HL-60 (cell line): ENCODE measurements at places on chromosomes 1 and 21.
A peak's percentile ranks its signal among the peaks of the same experiment; 100 is the strongest.

DNA sequence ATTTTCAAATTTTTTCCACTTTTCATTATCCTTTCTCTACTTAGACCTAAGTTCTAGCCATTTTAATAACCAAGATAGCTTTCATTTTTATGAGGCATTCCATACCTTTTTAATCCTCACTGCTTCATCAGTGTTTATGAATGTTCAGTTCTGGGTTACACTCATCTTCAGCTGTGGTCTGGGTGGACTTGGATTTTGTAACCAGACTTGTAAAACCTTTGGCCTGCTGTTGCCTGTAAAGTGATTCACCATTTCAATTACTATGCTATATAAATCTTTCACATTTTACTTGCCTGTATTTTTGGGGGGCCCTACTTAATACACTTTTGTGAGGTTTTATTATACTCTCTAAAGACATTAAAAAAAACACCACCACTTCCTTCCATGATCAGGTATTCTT is 46.2 kb downstream of the USP25 start:
- DNase-seq = no peak

DNA sequence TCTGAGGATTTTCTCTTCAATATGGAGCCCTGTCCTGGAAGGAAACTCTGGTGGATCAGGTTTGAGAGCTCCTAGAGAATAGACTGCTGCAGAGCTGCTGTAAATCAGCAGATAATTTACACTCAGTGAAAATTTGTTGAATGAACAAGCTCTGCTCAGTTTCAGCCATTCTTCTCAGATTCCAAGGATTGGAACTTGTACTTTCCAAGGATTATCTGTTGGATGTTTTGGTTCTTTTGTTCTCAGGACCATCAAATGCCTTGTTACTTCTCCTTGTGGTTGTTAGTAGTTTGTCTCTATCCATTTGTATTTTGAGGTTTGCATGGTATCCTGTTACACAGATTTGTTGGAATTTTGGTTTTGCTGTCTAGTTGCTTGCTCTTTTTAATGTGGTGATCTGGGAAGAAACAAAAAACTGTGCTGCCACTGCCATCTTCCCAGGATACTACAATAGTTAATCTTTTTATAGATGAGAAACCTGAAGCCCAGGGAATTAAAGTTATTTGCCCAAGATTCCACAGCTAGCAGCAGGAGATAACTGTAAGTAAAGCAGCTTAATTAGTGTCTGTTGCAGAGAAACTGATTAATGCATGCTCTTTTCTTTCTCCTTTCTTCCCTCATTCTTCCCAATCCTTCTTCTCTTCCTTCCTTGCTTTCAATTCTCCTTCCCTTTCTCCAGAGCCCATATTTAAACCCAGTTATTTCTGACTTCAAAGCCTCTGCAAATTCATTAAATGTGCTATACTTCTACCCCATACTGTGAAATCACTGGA is 21.7 kb upstream of the KIFAP3 start:
- no peak for DNase-seq

DNA sequence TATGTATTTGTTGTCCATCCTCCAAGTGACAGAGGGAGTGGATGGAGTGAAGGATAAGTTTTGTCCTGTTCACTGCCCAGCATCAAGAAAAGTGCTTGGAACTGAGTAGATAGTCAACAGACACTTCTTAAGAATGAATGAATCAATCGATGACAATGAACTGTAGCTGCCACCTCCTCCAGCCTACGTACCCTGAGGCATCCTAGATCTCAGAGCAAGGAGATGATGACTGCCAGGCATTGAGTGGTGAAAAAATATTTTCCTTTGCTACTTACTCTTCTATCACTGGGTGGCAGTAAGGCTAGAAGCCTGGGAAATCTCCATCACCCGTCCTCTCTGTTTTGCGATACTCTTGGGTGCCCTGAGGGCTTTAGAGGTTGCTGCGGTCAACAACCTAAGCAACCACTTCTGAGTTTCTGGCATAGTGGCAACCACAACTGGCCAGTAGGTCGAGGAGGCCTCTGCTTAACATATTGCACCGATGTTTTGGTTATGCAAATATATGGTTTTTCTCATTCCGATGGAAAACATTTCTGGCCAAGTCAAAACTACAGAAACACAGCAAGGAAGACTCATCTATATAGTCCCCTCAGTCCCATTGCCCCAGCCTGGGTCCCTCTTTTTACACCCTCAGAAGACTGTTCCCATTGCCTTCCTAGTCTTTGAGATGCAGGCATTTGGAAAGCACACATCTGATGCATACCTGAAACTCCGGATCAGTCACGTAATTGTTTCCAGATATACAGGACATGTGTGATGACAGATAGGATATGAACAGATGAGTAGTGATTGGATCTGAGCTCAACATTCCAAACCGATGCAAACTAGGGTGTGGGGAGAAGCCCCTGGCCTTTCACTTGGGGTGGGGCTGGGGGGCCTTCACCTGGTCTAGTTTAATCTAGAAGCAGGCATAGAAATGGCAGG is 136.8 kb downstream of the RUNX1 start:
- DNase-seq = no peak

DNA sequence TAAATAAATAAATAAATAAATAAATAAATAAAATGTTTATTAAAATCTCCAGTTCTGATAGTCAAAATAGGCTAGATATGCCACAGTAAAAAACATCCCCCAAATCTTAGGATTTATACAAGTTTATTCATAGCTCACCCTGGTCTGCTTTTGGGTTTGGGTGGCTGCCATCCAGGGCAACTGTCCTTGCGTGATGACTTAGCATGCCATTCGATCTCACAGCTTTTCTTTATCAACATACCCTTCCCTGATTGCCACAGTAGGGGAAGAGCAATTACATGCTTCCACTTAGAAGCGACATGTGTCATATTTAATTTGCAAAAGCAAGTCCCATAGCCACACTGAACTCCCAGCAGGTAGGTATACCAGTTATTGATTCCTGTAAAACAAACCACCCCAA is 52.7 kb downstream of the TEX35 start:
- DNase-seq = no peak

- DNase-seq = no peak
These were observed 109.0 kb downstream of the CACNA1E start for GRCh38 chr1:181592255-181592859.

DNA sequence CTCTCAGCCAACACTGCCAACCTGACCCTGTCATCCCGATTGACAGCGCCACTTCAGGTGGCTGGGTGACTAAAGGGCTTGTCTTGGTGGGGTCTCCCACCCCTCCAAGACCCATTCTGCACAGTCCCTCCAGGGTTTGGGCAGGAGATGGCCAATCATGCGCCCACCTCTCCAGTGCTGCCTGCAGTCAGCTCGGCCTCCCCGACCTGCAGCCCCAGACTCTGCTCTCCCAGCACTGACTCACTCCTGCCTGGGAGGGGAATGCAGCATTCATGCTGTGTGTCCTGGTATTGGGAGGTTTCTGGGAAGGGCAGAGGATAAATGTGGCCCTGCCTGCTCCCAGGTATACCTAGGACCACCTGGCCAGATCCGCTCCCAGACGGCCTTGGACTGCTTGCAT is 9.7 kb downstream of the TMEM81 start:
- no peak for DNase-seq

- DNase-seq = peak; percentile 8
These were observed 204.3 kb downstream of the KCNJ6 start for GRCh38 chr21:37711836-37712568.

DNA sequence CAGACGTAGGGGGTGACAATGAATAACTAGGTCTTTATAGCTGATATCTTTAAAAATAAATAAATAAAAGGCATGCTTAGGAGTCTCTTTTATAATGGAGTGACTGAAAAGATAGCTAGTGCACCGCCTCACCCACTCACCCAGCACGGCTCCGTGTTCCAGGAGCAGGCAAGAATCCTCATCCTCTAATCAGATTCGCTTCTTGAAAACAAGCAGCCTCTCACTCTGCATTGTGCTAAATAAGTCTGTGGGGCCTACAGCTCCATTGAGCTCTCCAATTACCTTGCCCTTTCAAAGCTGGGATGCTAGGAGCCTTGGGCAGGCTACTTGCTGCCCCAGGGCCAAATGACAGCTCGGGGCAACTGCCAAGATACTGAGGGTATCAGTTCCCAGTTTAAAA is 91.5 kb downstream of the TIAM1 start:
- no peak for DNase-seq

DNA sequence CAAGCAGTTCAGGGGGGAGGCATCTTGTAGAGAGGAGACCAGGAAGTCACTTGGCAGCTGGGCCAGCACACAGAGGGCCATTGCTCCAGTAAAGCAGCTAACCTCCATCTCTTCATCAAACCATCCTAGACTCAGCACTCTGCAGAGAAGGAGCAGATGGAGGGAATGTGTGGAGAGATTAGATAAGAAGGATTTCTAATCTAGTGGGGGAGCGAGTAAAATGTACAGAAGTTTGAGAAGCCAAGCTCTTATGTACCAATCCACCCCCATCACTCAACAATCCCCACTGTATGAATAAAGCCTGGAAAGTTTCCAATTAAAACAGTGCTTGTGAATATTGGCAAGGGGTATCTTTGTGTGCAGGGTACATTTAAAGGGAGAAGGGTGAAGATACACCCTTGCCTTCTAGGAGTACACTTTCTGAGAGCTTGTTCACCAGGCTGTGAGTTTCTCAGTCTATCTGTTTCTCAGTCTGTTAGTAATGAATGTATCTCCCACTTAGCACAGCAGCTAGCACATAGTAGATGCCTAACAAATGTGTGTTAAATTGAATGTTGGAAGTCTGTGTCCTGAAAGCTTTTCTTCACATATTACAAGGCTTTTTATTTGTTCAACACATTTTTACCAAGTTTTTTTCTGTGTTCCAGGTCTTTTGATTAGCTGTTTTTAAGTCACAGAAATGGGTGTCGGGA is 142.7 kb upstream of the UBE2U start:
- no peak for DNase-seq

GRCh38 chr1:58996341-58997059 is 212.7 kb upstream of the JUN start:
- DNase-seq = no peak

- DNase-seq = no peak
These were observed 23.2 kb downstream of the CD1D start for GRCh38 chr1:158203693-158204457.

- DNase-seq = no peak
These were observed 61.0 kb downstream of the HMCN1 start for GRCh38 chr1:185795181-185795580.

DNA sequence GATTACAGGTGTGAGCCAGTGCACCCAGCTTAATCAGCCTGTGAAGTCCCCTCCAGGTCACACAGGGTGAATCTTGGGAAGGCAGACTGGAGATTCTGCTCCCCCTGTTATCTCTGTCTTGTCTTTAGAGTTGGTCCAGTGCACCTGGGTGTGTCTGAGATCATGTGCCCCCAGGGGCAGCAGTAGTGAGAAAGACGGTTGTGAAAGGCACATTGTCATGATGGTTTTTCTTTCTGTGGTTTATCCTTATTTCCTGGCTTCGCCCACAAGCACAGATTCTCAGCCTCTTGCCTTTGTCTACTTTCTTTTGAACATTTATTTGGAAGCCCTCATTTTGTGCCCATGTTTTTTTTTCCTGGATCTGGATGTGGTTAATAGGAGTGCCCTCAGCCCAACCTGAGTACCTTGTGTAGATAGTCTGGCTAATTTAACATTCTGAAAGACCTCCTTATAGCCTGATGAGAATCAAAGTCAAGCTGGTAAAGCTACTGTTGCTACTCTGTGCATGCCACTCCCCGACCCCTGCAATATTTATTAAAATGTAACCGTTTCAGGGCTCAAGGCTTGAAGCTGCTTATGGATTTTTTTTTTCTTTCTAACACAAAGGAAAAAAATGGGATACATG is 23.7 kb downstream of the UCK2 start:
- peak; percentile 78 for DNase-seq

DNA sequence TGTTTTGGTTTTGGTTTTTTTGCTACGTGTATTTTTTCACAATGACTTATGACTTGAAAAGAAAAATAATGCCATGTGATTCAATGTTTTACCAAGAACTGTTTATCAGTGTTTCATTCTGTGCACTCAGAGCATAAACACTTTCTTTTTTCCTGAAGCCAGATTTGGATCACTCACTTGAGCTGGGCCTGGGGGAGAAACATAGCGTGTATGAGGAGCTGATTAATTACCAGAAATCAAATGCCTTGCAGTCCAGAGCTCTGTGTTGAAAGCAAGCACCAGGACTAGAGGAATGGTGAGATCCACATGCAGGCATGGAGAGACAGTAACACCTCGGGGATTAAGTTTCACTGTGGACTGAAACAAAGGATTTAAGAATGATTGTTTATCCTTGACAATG is 642.1 kb upstream of the ADGRL2 start:
- DNase-seq = no peak

GRCh38 chr1:167765496-167765895 is 43.7 kb downstream of the MPZL1 start:
- DNase-seq = no peak

DNA sequence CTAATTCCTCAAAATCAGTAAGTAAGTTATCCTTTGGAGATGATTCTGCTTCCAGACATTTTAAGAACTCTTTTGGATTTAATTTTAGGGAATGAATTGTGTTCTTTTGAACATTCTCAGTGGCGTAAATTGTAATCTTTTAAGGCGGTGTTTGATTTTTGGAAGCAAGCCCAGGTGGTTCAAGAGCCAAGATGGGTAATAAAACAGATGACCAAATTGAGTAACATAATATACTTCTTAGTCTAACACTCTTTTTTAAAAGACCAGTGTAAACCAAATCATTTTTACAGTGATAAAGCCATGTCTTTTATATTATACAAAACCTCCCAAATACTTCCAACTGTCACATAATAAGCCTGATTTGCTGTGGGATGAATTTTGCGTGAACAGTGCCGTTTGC is 133.8 kb downstream of the LRRC40 start:
- DNase-seq = no peak

- peak; percentile 21 for DNase-seq
These were observed 18.8 kb downstream of the KYAT3 start for GRCh38 chr1:88973520-88974137.
